Kidney (tissue), 22 donors: ENCODE measurements at places on chromosomes 3 and 15. TPM values are rescaled to one million over a fixed set of nuclear protein-coding genes. Genes with fewer than 3 reads are reported as not detected.

DNA sequence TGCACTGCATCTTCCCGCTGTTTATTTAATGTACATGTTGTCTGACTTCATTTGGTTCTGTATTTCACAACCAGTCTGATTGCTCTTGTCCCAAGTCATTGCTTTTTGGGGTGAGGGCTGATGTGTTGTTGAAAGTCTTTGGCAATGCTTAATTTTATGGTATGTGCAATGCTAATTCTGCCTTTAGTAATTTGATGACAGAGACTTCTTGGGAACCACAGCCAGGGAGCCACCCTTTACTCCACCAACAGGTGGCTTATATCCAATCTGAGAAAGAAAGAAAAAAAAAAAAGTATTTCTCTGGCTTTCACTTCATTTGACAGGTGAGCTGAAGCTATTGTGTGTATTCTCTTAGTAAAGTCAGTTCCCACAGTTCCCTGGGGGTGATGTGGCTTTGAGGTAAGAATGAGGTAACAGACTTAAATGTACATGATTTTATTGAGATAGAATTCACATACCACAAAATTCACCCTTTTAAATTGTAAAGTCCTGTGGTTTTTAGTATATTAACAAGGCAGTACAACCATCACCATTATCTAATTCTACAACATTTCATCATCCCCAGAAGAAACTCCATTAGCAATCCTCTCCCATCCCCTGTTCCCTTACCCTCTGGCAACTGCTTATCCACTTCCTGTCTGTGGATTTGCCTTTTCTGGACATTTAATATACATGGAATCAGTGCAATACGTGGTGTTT lies 97.3 kb downstream of the SLCO3A1 start:
- no peak for DNase-seq

Gene EEFSEC
- 15.2 TPM for total RNA-seq

Gene PAK6
- 11.9 TPM for total RNA-seq

Gene LIPC
- total RNA-seq = 9.9 TPM

Gene CCR1
- 13.8 TPM for total RNA-seq

DNA sequence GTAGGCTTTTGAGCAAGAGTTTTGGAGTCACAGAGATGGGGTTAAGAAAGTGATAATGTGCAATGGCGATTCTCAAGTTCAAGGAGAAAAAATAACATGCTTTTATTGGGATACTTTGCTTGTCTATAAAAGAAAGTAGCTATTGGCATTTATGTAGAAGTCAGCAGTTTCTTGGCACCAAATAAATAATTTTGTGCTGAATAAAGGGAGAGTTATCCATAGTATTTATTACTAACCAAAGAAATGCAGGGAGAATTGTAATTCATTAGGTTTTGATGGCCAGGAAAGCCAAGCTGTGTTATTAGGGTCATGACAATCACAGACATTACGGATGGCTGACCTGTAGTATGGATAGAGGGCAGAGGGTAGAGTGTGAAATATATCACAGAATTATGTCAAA lies 33.1 kb downstream of the BTD start:
- DNase-seq = no peak

Gene REC114
- total RNA-seq = not detected

DNA sequence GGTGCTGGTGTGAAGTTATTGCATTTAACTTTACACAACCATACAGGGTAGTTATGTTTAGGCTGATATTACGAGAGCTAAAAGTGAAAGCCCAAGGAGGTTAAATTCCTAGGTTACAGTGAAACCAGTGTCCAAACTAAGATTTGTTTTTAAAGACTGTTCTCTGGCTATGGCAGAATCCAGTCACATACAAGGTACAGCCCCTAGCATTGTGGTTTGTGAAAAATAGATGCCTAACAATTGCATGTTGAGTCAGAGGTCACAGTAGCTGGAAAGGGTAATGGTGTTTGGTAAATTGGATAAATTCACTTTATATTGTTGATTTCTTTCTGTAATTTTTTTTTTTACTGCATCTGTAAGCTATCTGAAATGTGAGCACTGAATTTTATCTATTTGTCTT lies 614.6 kb upstream of the TBL1XR1 start:
- DNase-seq = no peak

GRCh38 chr3:99665017-99665416 lies 26.6 kb downstream of the COL8A1 start:
- DNase-seq = no peak

Gene CPNE9
- 0.16 TPM for total RNA-seq

DNA sequence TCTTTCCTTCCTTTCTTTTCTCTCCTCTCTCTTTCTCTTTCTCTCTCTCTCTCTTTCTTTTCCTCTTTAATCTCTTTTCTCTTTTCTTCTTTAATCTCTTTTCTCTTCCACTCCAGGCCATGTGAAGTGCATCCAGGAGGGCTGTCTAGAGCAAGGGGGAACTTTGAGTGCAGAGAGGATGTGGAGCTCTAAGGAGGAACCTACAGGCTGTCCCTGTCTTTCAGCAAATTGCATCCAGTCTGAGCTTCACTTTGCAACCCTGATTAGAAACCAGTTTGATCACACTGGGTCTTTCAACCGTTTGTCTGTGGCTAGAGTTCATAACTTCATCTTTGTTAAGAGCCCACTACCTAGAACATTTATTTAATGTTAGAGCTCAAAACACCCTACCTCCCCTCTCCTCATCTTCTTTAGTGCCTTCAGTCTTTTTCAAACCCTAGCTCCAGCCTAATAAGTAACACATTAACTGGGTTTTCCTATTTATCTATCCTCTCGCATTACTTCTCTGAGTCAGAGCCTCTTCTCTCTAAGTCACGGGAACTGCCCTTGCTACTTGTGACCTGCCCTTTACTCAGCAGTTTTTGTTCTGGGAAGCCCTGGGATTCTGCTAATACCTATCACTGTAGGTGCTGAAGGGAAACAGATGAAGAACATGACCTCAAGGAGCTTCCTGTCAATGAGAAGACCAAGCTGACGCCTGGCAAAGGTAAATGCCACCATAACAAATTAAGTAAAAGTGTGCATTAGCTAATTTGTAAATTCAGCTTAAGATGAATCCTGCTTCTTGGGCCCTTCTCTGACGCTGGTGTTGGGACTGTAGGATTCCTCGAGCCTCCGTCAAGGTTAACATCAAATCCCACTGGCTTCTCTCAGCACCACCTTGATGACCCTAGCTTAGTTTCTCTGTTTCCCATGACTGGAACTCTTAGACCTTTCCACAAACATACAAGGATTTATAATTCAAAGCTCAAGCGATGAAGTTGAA lies at the start of gene GCNT3:
Gene GCNT3, plus strand, starts transcription at position 508 of the 985 bp plus-strand sequence. CDS start 6,456 bp downstream, outside the sequence.
- peak; percentile 72 for DNase-seq

- peak; percentile 89 for DNase-seq
These were observed 13.5 kb downstream of the UBAP1L start for GRCh38 chr15:65101411-65101890.

- DNase-seq = no peak
These were observed 317.8 kb downstream of the SHQ1 start for GRCh38 chr3:72530426-72530825.

DNA sequence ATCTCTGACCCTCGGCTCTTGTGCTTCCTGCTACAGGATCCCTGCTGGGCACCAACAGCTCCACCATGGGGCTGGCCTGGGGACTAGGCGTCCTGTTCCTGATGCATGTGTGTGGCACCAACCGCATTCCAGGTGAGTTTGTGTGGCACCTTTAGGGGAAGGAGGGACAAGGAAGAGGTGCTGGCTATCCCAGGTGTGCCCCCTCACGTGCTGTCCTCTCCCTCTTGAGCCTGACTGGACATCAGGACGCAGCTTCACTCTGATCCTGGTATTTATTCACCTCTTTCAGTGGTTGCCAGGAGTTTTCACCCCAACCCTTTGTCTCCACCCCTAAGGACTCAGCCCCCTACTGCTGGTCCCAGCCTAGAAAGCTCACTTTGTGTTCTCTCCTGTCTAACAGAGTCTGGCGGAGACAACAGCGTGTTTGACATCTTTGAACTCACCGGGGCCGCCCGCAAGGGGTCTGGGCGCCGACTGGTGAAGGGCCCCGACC lies 960 bp downstream of the THBS1 start:
- DNase-seq = peak; percentile 72

- no peak for DNase-seq
These were observed 600.2 kb upstream of the GRM7 start for GRCh38 chr3:6260551-6261191.

DNA sequence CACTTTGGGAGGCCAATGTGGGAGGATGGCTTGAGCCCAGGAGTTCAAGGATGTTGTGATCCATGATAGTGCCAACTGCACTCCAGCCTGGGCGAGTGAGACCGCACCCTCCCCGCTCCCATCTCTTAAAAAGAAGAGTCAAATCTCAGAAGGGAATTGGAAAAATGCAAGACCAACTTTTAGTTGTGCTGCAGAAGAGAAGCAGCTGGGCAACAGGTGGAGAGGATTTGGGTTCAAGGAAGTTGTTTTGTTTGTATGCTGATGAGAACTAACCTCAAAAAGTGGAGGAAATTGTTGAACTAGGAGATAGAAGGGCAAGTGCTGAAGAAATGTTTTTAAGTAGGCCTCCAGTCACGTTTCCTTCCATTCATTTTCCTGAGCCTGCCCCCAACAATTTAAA lies 12.8 kb upstream of the PDCD7 start:
- DNase-seq = no peak

DNA sequence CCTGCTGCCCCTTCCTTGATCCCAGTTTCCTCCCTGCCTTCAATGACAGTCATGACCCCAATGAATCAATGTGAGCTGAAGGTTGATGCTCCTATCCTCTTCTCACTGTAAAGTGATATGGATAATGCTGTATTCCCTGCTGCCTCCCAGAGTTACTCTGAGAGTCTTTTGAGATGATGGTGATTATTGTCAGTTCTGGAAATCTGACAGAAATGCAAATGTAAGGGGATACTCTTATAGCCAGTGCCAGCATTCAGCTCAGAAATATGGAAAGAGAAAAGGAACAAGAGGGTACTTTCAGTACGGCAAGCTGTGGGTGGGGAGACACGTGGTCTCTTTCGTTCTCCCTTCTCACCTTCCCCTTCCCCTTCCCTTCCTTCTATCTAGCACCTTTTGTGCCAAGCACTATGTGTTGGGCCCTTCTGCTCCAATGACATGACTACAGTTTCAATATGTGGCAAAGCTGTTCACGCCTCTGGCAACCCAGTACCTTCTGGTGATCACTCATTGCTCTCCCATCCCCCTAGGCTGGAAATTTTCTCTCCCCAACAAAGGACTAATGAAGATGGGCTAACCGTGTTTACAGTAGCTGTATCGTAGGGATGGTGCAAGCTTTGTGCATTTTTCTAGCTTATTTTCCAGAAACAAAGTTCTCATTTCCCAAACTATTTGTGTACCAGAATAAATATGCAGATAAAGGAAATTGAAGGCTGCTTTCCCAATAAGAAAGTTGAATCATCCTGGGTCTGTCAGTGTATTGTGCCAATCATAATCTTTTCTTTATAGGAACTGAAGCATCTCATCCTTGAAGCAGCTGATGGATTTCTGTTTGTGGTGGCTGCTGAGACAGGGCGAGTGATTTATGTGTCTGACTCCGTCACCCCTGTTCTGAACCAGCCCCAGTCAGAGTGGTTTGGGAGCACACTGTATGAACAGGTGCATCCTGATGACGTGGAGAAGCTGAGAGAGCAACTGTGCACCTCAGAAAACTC lies 70.3 kb downstream of the ARNT2 start:
- DNase-seq = no peak

Gene FILIP1L
- 25.5 TPM for total RNA-seq

- DNase-seq = no peak
These were observed 373.7 kb upstream of the NECTIN3 start for GRCh38 chr3:110697961-110698360.

DNA sequence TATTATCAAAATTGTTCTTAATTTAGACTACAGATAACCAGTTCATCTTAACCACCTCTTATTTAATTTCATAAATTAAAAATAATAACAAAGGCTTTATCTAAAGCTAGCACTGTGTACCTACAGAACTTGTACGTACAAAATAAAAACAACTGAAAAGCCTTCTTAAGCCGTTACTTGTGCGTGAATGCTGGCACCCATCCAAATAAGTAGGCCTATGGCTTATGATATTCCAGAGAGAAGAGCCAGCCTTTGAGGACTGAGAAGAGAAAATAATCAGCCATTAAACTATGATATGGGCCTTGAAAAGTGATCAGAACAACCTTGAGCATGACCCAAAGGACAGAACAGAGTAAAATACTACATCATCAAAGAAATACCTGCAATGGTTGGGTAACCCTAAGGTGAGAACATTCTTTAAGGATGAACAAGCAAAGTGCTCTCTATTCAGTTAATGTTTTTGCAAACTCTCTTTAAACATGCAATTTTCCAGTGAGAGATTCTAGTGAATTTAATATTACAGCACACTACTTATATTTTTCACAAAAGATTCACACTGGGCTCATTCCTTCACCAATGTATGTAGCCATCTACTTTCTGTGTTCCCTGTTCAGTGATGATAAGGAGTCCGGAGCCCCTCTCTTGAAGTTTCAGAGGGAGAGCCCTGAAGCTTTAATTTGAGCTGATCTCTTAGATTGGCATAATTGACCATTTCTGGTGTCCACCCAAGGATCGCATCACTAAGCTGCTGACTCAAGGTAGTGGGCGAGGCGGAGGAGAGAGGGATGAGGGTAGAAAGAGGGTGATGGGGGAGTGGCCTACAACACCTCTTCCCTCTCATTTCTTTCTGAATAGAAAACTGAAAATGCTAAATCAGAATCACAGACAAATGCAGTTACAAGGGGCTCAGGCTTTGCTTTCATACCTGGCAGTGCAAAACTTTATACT lies 7.7 kb upstream of the ACTC1 start:
- peak; percentile 20 for DNase-seq

Gene CCDC13
- 5.3 TPM for total RNA-seq

- no peak for DNase-seq
These were observed 9.5 kb downstream of the MAPK6 start for GRCh38 chr15:52028431-52029093.

- no peak for DNase-seq
These were observed 486.3 kb downstream of the SHQ1 start for GRCh38 chr3:72361990-72362389.

Gene LINGO1
- 3.9 TPM for total RNA-seq

GRCh38 chr3:57393977-57394376 lies 101.5 kb upstream of the ASB14 start:
- DNase-seq = no peak

GRCh38 chr15:73333001-73333400 lies 35.8 kb downstream of the HCN4 start:
- no peak for DNase-seq

DNA sequence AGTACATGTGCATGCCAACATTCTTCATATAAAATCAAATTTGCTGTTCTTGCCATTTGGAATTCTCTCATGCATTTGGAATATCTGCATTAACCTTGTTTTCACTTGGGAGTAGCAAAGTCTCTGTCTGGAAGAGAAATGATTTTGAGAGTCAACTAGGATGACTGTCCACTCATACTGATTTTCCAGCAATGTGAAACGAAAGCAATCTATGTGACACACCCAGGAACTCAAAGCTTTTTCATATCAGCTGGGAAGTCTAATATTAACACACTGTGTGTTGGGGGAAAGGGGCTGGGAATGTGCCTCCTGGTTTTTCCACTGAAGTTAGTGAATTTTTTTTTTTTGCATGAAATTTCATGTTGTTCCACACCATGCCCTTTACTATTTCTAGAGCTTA lies 124.9 kb downstream of the DUT start:
- DNase-seq = no peak

- DNase-seq = no peak
These were observed 79.0 kb downstream of the RPLP1 start for GRCh38 chr15:69531665-69532027.

- no peak for DNase-seq
These were observed 260.7 kb upstream of the CTNNB1 start for GRCh38 chr3:40938591-40938990.

- DNase-seq = peak; percentile 29
These were observed 6.8 kb downstream of the PCSK6 start for GRCh38 chr15:101482526-101483371.

Gene GPR149
- not detected for total RNA-seq

Gene XYLB
- total RNA-seq = 6.0 TPM

- no peak for DNase-seq
These were observed 226.0 kb downstream of the KLF13 start for GRCh38 chr15:31552482-31553099.

Gene STX19
- total RNA-seq = not detected
